Thyroid gland (tissue), 4 donors: ENCODE measurements at places on chromosomes 12 and 14. TPM values are rescaled to one million over a fixed set of nuclear protein-coding genes. Genes with fewer than 3 reads are reported as not detected.

Gene G2E3
- total RNA-seq, result 17.5 TPM

- H3K4me1 ChIP-seq, result peaks cover 12% of the 10 kb centered on the region
- no peaks in the 10 kb centered on the region for H3K36me3 ChIP-seq
- H3K27me3 ChIP-seq, result no peaks in the 10 kb centered on the region
- peak; percentile 8 for DNase-seq
- no peak overlapping the region for H3K27ac ChIP-seq
- no peak overlapping the region for H3K4me3 ChIP-seq
Measured at GRCh38 chr14:96038558-96038919, 623 bp upstream of the C14orf132 start.

GRCh38 chr12:94614288-94614721 lies 36.1 kb downstream of the TMCC3 start:
- H3K4me3 ChIP-seq, result no peak overlapping the region
- no peaks in the 10 kb centered on the region for H3K36me3 ChIP-seq
- no peak overlapping the region for H3K27ac ChIP-seq
- peaks cover 27% of the 10 kb centered on the region for H3K4me1 ChIP-seq

Gene COX14
- total RNA-seq, result 105 TPM

- H3K4me3 ChIP-seq, result peak overlapping the region; percentile 8
- H3K36me3 ChIP-seq, result no peaks in the 10 kb centered on the region
- peak overlapping the region; percentile 88 for H3K27ac ChIP-seq
Measured at GRCh38 chr12:112381406-112381882, 787 bp downstream of the HECTD4 start.
